ENCODE measurements at places on chromosomes 5 and 9.

- DNase-seq, result no peak
Measured at GRCh38 chr5:179224741-179225140, 120.5 kb downstream of the ADAMTS2 start.

DNA sequence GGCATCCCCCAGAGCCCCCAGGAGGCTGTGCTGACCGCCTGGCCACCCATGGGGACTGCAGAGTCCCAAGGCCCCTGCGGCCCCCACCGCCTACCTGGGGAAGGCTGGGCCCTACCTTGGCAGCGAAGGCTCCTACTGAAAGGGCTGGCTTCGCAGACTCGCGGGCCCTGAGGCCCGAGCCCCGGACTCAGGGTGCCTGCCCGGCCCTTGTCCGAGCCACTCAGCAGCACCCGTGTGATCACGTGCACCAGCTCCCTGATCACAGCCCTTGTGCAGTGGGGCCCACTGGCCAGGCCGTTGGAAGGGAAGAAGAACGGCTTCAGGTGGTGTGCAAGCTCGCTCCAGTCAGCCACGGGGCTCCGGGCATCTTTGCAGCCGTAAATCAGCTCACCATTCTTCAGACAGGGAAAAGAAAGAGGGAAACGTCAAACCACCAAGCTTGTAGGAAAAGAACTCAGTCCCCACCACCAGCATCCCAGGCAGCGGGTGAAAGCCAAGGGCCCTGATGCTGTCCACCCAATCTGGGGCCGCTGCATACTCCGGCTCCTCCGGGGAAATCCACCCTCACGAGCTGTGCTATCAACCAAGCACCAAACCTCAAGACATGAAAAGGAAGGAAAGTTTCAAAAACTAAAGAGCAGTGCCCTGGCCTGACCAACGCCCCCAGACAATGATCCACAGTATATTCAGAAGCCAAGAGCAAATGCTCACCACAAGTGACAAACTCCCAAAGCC lies 31.9 kb downstream of the IPPK start:
- no peak for DNase-seq

GRCh38 chr9:38413283-38413682 lies 11.0 kb downstream of the IGFBPL1 start:
- DNase-seq, result no peak

DNA sequence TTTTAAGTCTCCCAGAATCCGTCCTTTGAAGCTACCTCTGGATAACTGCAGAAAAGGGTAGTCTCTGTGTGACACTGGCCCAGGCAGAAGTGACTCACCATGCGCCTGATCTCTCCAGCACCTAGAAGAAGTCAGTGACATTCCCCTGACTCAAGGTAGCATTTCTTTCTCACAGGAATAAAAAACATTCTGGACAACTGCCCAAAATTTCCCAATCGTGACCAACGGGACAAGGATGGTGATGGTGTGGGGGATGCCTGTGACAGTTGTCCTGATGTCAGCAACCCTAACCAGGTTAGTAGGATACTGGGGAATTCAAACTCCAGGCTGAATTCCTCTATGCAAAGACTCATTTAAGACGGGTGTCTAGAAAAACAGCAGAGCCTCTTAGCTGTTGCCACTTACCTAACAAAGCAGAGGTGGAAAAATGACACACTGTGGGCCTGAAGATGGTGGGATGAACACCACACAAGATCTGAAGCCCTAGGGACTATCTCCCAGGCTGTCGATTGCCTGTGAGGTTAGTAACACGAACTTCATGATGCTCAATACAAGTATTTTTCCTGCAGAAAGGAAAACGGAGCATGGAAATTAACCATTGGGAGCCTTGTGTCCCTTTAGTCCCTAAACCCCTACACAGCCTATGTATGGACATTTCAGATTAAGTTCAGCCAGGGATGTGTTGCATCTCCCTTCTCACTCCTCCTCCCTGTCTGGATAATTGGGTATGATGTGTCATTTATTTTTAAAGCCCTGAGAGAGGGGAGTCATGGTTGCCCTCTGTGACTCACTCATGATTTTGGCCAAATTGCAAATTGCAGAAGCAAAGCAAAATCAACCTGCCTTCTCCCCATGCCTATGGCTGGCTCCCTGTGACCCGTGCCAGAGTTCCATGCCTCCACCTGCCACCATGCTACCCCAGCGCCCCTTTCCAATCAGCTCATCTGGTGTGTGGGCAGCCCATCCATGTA lies 37.2 kb downstream of the THBS4 start:
- DNase-seq, result no peak

DNA sequence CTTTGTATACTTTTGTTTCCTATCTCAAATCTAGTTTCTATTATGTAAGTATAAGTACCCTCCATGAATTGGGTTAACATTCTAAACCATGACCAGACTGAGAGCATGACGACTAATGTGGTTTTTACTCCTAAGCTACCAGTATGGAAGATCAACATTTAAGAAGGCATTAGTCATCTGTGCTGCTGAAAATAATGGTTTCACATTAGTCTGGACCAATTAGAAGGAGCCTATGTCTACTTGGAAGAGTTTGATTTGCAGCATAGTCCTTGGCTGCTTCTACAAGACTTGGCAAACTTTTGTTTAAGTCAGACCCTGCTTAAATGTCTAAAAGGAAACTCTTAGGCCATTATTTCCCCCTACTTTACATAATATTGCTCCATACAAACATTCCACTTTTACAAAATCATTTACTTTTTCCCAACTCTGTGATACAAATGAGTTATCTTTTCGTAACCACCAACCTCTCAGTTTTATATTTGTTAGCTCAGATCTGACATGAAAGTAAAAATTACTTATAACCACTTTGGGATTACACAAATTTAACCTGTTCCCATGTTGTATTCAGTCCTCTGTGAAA lies 186.7 kb downstream of the COMMD10 start:
- DNase-seq, result no peak

DNA sequence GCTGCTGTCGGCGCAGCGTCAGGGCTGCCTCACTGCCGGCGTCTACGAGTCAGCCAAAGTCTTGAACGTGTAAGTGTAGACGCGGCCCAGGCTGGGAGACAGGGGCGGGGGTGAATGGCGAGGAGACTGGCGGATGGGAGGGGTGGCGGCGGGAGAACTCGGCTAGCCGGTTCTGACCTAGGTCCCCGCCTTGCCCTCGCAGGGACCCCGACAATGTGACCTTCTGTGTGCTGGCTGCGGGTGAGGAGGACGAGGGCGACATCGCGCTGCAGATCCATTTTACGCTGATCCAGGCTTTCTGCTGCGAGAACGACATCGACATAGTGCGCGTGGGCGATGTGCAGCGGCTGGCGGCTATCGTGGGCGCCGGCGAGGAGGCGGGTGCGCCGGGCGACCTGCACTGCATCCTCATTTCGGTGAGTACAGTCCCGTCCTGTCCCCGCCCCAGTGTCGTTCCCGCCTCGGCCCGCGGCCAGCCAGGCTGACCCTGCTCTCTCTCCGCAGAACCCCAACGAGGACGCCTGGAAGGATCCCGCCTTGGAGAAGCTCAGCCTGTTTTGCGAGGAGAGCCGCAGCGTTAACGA lies 745 bp downstream of the GADD45G start:
- no peak for DNase-seq
